Breast epithelium (tissue), 4 donors: ENCODE measurements at places on chromosomes 6 and 20. TPM values are rescaled to one million over a fixed set of nuclear protein-coding genes. Genes with fewer than 3 reads are reported as not detected.

DNA sequence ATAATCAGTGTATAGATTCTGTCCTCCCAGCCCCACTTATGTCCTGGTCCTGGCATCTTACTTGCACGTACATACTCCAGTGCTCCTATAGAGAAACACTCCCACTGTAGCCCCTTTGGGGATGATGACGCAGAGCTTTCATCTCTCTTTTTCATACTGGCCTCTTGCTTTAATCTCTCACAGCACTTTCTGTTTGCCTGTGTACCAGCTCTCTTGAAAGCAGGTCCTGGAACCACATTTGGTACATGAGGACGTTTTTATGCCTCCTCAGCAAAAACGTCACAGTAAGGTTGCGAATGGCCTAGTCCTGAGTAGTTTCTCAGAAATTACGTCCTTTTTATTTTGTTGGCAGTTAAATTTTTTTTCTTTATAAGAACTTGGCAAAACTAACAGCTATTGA lies 10.8 kb downstream of the L3MBTL3 start:
- H3K36me3 ChIP-seq: no peaks in the 10 kb centered on the region
- no peaks in the 10 kb centered on the region for H3K27me3 ChIP-seq
- no peak overlapping the region for H3K27ac ChIP-seq
- no peaks in the 10 kb centered on the region for H3K4me1 ChIP-seq

DNA sequence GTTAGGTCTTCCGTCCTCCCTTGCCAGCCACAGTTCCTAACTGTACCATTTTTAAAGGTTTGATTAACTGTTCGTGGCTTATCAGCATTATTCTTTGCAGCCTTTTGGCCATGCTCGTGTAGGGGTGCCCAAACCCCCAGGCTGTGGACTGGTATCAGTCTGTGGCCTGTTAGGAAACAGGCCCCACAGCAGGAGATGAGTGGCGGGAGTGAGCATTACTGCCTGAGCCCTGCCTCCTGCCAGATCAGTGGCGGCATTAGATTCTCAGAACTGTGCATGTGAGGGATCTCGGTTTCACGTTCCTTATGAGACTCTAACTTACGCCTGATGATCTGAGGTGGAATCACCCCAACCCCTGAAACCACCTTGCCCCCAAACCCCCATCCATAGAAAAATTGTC lies 79.3 kb downstream of the TBC1D7 start:
- no peaks in the 10 kb centered on the region for H3K36me3 ChIP-seq
- no peaks in the 10 kb centered on the region for H3K4me1 ChIP-seq
- no peak overlapping the region for H3K27ac ChIP-seq
- DNase-seq: no peak

The MDFI gene
- 26.7 TPM for total RNA-seq

GRCh38 chr20:7744411-7744810 lies 195.8 kb downstream of the HAO1 start:
- H3K27me3 ChIP-seq: no peaks in the 10 kb centered on the region
- no peak for DNase-seq
- no peak overlapping the region for H3K27ac ChIP-seq

GRCh38 chr6:13998356-13998755 lies 73.6 kb downstream of the RNF182 start:
- no peak overlapping the region for H3K27ac ChIP-seq
- no peaks in the 10 kb centered on the region for H3K4me1 ChIP-seq
- H3K36me3 ChIP-seq: no peaks in the 10 kb centered on the region
- no peak overlapping the region for H3K4me3 ChIP-seq
- no peaks in the 10 kb centered on the region for H3K27me3 ChIP-seq

DNA sequence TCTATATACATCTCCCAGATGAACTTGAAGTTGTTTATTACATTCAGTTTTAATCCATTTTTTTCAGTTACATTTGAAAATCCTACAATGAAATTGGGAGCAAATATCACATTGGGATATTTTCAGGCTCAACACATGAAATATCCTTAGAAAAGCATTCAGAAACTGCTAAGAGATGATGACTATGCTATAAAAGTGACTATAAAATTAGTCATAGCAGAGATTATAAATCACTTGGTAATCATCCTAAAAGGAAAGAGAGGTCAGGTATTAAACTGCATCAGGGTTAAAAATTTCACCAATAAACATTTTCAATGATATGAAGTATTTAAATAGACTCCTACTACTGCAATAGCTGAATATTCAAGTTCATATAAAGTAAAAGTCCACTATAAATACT lies 987.7 kb downstream of the GRIK2 start:
- DNase-seq: no peak

The MUCL3 gene
- total RNA-seq: not detected

DNA sequence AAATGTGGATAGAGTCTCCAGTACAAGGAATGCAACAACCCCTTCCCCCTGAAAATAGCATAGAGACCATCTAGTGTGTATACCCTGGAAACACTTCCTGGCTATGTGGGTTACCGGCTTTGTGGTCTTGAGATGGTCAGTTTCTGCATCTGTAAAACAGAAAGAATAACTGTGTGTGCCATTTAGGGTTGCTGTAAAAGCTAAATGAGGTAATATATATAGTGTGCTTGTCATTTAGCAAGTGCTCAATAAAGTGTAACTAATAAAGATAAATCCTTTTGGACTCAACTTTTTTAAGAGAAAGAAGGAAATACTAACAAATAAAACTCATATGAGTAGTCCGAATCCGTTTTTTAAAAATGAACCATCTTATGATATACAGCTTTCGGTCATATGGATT lies 109.1 kb downstream of the SOBP start:
- no peaks in the 10 kb centered on the region for H3K27me3 ChIP-seq
- H3K4me3 ChIP-seq: no peak overlapping the region
- no peaks in the 10 kb centered on the region for H3K4me1 ChIP-seq
- no peaks in the 10 kb centered on the region for H3K36me3 ChIP-seq
- H3K27ac ChIP-seq: no peak overlapping the region

- no peaks in the 10 kb centered on the region for H3K4me1 ChIP-seq
- no peaks in the 10 kb centered on the region for H3K27me3 ChIP-seq
- DNase-seq: no peak
- H3K36me3 ChIP-seq: no peaks in the 10 kb centered on the region
- no peak overlapping the region for H3K27ac ChIP-seq
- no peak overlapping the region for H3K4me3 ChIP-seq
These were observed 62.0 kb upstream of the RREB1 start for GRCh38 chr6:7045746-7046145.

GRCh38 chr6:96156425-96156824 lies 140.7 kb downstream of the FUT9 start:
- no peaks in the 10 kb centered on the region for H3K4me1 ChIP-seq
- no peaks in the 10 kb centered on the region for H3K36me3 ChIP-seq
- no peak overlapping the region for H3K27ac ChIP-seq
- no peaks in the 10 kb centered on the region for H3K27me3 ChIP-seq
